ENCODE measurements at places on chromosomes 3 and 15. TPM values are rescaled to one million over a fixed set of nuclear protein-coding genes. Genes with fewer than 3 reads are reported as not detected.

DNA sequence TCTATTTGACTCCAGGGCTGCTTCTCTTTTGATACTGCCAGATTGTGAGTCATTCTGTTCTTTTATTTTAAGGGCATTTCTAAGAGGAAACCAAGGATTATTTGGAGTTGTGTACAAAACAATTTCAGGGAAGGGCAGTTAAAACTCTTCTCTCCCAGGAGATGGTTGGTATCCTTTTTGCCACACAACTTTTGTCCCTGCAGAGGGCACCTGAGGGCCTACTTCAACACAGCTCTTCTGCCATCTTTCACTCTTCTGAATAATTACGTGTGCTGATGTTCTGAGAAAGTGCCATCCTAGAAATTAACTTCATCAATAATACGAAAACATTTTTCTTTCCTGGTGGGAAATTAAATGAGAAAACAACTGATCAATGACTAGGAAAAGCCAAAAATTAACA, 75.7 kb upstream of the GADL1 start:
- no peak for DNase-seq

Gene FEZF2
- not detected for total RNA-seq

Gene XPC
- 26.5 TPM for total RNA-seq

Gene TF
- 17.0 TPM for total RNA-seq

DNA sequence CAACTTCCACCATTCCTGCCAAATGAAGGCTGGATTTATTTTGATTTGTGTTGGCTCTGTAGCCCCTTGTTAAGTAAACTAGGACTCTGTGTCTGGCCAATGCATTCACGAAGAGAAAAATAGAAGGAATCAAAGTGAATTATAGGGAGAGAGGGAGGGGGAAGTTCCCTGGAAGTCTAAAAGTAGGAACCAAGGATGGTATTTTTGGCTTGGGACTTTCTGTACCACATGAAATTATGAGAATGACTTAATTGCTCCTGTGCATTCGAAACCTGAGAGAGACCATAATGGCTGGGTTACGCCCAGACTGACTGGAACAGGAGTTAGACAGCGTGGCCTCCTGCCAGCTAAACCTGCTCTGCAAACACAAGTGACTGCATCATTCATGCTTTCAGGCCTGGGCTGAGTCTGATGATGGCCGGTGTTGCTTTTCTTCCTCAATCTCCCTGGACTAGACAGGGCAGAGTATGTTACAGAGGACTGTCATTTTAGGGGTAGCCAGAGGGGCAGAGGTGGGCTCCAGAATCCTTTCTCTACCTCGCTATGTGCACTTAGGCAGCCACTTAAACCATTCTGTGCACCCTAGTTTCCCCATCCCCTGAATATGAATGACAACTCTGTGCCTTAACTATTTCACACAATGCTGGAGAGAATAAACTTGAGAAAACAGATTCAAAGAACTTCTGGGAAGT, 58.9 kb downstream of the MYO1E start:
- no peak for DNase-seq

DNA sequence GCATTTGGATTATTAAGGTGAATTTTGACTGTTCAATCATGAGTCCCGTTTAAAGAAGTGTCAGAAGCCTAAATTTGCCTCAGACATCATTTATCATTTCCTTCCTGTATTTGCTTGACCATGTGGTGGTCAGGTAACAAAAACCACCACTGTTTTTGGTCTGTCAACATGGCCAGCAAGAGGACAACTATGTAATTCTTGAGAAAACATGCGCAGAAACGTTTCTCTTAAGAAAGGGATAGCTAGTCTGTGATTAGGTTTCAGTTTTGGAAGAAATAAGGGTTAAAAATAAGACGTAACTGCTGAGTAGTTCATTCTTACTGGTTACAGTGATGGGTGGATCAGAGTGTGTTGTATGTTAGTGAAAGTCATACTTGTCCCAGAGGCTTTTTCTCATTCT, 204.5 kb downstream of the AKAP13 start:
- no peak for DNase-seq

Gene STRA6
- not detected for total RNA-seq

Gene GHSR
- total RNA-seq: not detected

Gene IL17RD
- total RNA-seq: 6.8 TPM

- DNase-seq: no peak
Measured at GRCh38 chr15:67253549-67254237, 768 bp downstream of the AAGAB start.

DNA sequence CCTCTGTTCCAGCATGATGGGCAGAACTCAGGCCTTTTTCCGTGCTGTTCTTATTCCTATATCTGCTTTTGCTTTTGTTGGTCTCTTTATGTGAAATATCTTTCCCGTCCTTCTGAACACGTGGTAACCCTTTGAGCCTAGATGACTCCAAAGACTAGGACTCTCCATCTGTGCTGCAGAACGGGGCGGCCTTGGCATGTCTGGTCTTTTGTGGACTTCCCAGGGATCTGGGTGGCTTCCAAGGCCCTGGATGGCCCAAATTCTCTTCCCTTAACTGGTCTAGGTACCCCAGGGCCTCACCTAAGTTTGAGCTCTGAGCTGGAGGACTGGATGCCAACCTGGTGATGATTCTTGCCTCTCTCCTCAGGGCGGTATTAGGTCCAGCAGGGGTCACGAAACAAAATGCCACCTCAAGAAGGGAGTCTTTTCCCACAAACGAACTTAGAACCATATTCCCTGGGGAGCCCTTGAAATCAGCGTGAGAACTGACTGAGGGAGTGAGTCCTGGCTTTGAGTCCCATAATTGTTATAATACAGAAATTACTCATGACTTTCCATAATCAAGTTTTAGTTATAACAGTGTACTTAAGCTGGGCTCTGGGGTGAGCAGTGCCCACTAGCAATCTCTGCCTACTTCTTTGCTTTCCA, 13.8 kb downstream of the TLNRD1 start:
- no peak for DNase-seq

- no peak for DNase-seq
Measured at GRCh38 chr3:33075995-33076394, 21.0 kb downstream of the GLB1 start.

- DNase-seq: no peak
Measured at GRCh38 chr3:130963444-130963843, 63.2 kb downstream of the ASTE1 start.

DNA sequence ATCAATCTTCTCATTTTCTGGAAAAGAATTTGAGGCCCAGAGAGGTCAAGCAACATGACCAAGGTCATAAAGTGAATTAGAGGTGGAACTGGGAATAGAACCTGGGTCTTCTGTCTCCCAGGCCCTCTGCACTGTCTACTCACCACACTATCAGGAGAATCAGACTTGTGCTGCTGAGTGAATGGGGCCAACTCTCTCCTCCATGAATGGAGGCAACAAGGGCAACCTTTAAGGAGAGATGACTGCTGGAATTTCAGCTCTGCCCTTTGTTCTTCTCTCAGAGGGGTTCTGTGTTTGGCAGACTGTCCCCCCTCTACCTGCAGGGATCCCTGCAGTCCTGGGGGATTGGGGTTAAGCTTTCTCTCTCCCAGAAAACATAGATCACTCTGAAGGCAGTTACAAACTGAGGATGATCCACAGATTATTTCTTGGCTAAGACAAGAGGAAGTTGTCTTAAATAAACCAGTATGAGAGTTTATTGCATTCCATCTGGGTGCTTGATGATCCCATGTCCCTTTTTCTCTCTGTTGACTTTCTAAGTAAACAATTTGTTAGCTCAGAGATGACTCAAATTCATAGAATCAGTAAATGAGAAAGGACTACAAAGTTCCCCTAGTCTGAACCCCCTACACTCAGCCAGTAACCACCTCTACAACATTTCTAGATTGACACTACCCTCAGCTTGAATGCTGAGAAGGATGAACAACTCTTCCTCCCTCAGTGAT, 99.0 kb upstream of the LIPC start:
- DNase-seq: no peak

Gene ACTRT3
- total RNA-seq: 3.2 TPM

GRCh38 chr15:22253676-22254408, 173.5 kb downstream of the OR4M2 start:
- DNase-seq: no peak

Gene SAXO2
- total RNA-seq: 0.19 TPM

- DNase-seq: no peak
Measured at GRCh38 chr3:192881159-192881786, 36.4 kb downstream of the MB21D2 start.

Gene SI
- total RNA-seq: not detected

DNA sequence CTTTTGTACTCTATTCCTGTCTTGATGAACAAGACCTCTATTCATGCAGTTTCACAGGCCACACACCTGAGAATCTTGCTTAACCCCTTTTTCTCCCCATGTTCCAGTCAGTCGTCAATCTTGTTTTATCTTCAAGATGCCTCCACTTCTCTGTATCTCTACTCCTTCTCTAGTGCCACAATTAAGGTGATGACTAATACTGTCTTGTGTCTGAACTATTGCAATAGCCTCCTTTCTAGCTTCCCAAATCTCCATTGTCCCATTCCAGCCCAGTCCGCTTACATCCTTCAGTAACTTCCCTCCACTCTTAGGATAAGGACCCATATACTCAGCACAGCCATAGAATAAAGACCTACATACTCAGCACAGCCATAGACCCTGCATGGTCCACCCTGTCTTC, 24.7 kb downstream of the CHST14 start:
- no peak for DNase-seq

- DNase-seq: no peak
Measured at GRCh38 chr3:140545756-140546155, 132.1 kb upstream of the TRIM42 start.

DNA sequence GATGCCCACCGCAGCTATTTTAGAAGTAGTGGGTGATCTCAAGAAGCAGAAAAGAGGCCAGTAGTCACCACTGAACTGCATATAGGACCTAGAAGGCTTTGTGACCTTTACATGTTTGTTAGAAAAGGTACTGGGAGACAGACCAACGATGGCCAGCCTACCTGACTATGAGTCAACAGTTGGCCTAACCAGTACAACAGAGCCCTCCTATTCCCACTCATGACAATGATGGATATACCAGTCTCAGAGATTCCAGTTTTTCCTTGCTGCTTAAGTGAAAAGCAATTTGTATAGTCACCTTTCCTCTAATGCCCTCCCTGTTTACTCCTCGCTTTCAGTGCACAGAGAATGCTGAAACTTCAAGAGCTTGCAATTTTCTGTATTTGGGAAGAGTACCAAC, 86.6 kb upstream of the PPIB start:
- DNase-seq: no peak

DNA sequence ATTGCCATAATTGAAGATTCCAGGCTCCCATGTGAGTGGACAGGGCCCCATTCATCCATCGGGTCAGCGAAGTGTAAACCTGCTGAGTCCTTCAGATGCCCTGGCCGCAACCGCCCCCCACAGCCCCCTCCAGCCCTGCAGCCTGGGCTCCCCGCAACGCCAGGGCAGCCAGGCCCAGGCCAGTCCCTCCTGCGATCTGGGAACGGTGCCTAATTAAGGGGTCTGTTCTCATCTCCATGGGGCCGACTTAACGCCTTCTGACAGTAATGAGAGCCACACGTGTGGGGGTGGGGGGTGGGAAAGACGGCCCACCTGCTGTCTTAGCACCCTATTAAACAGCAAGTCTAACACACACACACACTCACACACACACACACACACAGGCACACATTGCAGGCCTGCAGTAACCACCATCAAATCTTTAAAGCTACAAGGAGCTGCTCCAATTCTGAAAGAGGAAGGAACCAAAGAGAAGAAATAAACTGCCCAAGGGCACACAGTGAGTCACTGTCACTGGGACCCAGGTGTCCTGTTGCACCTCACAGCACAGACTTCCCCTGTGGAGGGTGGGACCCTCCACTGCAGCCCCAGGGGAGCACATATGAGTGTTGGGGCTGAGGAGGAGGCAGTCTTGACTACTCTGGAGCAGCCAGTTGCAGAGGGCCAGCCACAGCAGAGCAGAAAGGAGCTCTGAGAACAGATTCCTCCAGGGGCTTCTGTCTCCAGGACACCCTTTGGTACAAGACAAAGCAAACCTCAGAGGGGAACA, 31.8 kb upstream of the HES1 start:
- no peak for DNase-seq

GRCh38 chr3:141682007-141682406, 56.1 kb upstream of the RNF7 start:
- DNase-seq: no peak

DNA sequence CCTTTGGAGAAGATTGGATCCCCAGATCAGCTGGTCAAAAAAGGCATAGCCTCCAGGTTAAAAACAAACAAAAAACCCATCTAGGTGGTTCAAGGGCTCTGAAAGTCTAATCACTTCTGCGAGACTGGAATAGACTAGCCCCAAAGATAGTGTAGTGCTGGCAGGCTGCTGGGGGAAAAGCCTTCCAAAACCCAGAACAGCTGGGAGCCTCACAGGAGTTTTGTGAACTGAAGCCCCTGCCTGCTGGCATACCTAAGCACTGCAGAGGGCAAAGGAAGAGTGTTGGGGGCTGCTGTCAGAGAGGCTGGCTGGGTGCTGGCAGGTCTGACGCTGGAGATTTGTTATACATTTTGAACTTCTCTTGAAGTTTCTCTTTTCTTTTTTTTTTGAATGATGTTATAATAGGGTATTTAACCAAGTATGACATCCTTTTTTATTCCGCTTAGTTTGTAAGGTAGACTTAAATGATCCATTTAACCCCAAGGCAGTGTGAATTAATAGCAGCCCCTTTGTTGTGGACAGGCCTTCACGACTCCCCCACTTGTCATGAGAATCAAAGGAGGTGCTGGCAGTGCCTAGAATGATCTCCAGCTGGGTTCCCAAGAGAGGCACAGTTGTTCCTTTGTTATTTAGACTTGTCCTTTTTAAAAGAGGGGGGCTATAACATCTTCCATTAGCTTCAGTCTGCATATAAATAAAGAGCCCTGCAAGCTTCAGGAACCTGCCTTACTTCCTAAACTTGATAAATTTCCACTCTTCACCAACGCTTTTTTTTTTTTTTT, 53.9 kb downstream of the CRTC3 start:
- no peak for DNase-seq

DNA sequence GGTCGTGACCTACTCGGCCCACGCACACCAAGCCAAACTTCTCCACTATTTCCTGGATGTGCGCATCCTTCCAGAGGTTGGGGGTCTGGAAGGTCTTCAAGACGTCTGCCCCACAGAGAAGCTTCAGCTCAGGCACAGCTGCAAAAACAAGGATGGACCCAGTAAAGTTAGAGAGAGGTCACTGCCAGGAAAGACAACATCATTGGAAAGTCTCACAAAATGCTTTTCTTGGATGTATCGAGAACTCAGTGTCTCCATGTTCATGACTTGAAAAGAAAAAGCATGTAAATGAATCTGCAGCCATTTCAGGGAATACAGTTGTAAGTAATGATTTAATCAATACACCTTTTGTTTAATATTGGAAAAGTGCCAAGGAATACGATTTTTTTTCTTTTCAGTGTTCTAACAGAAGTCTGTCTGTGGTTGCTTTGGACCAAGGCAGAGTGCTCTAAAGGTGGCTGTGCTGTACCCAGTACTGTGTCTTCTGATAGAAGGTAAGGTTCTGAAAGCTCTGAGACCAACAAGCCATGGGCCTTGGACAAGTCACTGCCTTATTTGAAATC, 21.8 kb upstream of the RBP1 start:
- no peak for DNase-seq
